ENCODE measurements at places on chromosomes 5 and 9.

- no peak for DNase-seq
Observed at GRCh38 chr5:125138266-125138665, 391.8 kb upstream of the ZNF608 start.

- DNase-seq, result no peak
Observed at GRCh38 chr5:82584631-82585030, 306.5 kb upstream of the RPS23 start.

- no peak for DNase-seq
Observed at GRCh38 chr5:28473531-28474107, 1435.2 kb upstream of the CDH9 start.

- DNase-seq, result no peak
Observed at GRCh38 chr5:73487815-73488214, 10.4 kb upstream of the BTF3 start.

GRCh38 chr9:110160123-110160522 lies 47.8 kb downstream of the C9orf152 start:
- DNase-seq, result no peak

Measured in stimulated activated CD4-positive, alpha-beta T cell treated with anti-CD3 and anti-CD28 coated beads, Interleukin-4, amount 100 ng/mL, for 4 hours (primary cell).